Stimulated activated CD8-positive, alpha-beta memory T cell treated with anti-CD3 and anti-CD28 coated beads, Interleukin-7, amount 100 ng/mL, for 1 hour (primary cell): ENCODE measurements at places on chromosomes 11 and 22.
A peak's percentile ranks its signal among the peaks of the same experiment; 100 is the strongest.

DNA sequence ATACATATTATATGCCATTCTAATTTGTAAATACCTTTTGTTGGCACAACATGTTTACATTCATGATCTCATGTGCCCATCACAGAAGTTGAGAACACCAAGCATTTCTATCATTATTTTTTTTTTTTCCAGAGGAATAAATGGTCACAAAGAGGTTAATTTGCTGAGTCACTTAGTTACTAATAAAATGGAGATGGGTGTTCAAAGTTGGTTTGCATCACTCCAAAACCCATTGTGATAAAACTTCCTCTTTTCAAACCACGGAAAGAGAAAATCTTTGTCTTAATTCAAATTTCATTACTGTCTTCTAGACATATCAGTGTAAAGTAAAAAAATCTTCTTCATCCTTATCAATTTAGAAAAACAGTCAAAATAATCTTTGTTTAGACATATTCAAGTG is 636.8 kb upstream of the CCDC179 start:
- DNase-seq = no peak

GRCh38 chr11:94851864-94852636 is 83.9 kb downstream of the AMOTL1 start:
- no peak for DNase-seq

DNA sequence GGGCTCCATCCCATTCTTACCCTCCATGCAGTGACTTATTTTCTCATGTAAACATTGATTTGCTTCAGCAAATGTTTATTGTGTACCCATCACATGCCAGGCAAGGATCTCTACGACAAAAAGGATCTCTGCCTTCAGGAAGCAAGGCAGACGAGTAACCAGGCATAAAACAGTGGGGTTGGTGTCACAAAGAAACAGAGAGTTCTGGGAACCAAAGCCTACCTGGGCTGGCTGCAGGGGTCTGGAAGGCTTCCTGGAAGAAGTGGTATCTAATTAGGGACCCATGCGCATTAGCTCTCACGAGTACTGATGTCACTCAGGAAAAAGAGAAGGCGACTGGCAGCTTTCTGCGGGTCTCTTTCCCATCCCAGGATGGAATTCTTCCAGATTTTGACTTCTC is 44.5 kb downstream of the KIAA1671 start:
- no peak for DNase-seq

- no peak for DNase-seq
Observed at GRCh38 chr11:68090706-68091105, 30.5 kb downstream of the CHKA start.

DNA sequence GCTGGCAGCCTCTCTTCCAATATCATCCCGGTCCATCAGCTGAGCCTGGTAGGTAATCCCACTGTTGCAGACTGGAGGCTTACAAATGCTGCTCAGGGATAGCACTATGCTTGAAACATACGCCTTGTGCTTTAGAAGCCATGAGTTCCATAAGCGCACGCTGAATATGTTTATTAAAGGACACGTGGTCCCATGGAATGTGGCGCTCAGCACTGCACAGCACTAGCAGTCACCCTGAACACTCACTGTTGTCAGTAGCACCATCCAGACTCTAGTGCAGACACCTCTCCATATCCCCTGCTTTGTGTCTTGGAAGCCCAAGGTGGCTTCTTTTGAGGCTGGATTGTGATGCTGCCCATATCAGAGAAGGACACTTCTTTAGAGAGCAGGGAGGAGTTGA is 120.9 kb downstream of the MAML2 start:
- DNase-seq = no peak

GRCh38 chr22:29032014-29032475 is 29.6 kb downstream of the C22orf31 start:
- DNase-seq = no peak

- peak; percentile 44 for DNase-seq
Observed at GRCh38 chr11:2443881-2444820, at the start of gene TRPM5. Gene TRPM5, minus strand, starts transcription at chr11:2444514. Its CDS starts 21,478 bp downstream, at chr11:2423036.

DNA sequence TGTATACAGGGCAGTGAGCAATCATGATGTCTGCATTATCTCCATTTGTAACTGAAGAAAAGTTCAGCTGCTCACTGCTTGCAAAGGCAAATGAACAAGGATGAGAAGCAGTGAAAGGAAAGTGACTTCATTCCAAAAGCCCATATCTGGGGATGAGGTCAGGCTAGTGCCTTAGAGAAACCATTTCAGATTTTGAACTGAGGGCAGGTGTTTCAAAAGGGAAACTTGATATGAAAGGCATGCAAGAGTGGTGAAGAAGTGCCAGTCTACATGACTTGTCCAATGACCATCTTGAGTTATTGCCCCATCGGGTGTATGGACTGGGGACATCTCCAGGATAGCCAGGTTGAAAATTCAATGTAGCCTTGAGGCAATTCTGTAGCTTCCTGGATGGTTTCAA is 7.3 kb upstream of the APOL4 start:
- DNase-seq = no peak
